T-helper 17 cell (primary cell): ENCODE measurements at places on chromosomes 3 and 15.

DNA sequence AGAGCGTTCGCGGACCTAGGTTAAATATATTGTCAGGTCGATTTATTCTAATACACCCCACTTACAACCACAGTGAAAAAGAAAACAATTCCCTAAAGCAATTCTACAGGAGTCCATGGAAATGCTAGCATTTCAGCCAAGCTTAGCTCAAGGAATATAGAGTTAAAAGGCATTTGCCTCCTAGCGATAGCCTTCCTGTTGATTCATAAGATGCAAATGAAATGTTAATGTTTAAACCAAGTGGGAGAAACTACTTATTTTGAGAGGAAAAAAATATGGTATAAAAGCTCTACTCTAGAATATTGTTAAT, 1.7 kb upstream of the ALCAM start:
- H3K27me3 ChIP-seq = peaks cover 30% of the 10 kb centered on the region
- H3K4me1 ChIP-seq = peaks cover 27% of the 10 kb centered on the region
- no peaks in the 10 kb centered on the region for H3K36me3 ChIP-seq
- no peak for DNase-seq
- peak overlapping the region; percentile 98 for H3K4me3 ChIP-seq

DNA sequence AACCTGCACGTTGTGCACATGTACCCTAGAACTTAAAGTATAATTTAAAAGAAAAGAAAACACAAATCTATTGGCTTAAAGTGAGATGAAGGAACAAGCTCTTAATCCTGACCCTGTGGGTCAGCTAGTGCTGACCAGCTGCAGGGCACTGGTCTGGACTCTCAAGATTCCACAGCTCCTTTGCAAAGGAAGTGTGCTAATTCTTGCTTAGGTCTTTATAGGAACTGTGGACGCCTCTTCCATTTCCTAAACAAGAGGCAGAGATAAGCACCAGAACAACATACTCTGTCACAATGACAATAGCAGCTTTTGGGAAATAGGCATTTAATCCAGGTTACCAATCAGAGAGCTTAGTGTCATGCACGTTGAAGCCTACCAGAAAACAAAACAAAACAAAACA, 166.1 kb downstream of the ISL2 start:
- no peak overlapping the region for H3K4me3 ChIP-seq
- DNase-seq = no peak
- H3K27me3 ChIP-seq = no peaks in the 10 kb centered on the region
- H3K36me3 ChIP-seq = peaks cover 8% of the 10 kb centered on the region
- no peak overlapping the region for H3K27ac ChIP-seq

GRCh38 chr15:82852941-82853561, 43.6 kb downstream of the WHAMM start:
- DNase-seq = no peak
- H3K27me3 ChIP-seq = no peaks in the 10 kb centered on the region
- H3K27ac ChIP-seq = no peak overlapping the region
- H3K4me1 ChIP-seq = peaks cover 10% of the 10 kb centered on the region
- H3K4me3 ChIP-seq = no peak overlapping the region
- no peaks in the 10 kb centered on the region for H3K36me3 ChIP-seq

- peak overlapping the region; percentile 67 for H3K4me3 ChIP-seq
- peaks cover 4% of the 10 kb centered on the region for H3K36me3 ChIP-seq
- peaks cover 2% of the 10 kb centered on the region for H3K4me1 ChIP-seq
- H3K27me3 ChIP-seq = peaks cover 79% of the 10 kb centered on the region
Observed at GRCh38 chr15:98428253-98428989, 219.9 kb upstream of the IGF1R start.

DNA sequence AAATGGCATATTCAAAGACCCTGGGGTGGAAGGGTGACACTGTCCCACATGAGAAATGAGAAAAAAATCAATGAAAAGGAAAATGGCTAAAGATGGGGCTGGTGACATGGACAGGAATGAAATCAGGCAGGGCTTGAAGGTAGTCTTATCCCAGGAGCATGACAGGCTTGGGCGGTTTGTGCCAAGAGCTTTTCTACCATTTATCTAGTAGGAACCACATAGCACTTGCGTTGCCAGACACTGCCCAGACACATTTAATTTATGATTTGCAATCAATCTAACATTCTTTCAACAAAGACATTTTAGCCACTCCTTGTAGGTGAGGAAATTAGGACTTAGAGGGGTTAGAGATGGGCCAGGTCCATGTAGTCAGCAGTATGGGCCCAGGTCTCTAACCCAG, 106.6 kb upstream of the NR2F2 start:
- no peaks in the 10 kb centered on the region for H3K4me1 ChIP-seq
- H3K27me3 ChIP-seq = no peaks in the 10 kb centered on the region
- no peak for DNase-seq
- H3K27ac ChIP-seq = no peak overlapping the region
- no peak overlapping the region for H3K4me3 ChIP-seq

DNA sequence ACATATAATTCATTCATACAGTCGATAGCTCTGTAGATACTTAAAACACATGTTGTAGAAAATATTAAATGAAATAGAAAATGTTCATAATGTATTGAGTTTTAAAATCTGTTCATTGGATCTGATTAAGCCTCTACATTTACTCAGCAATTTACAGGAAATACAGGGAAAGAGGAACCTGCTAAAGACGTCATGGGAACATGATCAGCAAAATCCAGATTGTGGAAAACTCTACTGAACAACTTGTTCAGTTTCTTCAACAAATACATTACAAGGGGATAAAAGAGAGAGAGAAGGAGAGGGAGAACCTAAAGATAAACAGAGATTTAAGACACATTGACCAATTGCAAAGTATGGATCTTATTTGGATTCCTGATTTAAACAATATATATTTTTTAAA, 46.7 kb downstream of the KLHL6 start:
- H3K36me3 ChIP-seq = peaks cover 14% of the 10 kb centered on the region
- peaks cover 16% of the 10 kb centered on the region for H3K4me1 ChIP-seq
- H3K27me3 ChIP-seq = no peaks in the 10 kb centered on the region
- H3K27ac ChIP-seq = no peak overlapping the region
- DNase-seq = no peak

DNA sequence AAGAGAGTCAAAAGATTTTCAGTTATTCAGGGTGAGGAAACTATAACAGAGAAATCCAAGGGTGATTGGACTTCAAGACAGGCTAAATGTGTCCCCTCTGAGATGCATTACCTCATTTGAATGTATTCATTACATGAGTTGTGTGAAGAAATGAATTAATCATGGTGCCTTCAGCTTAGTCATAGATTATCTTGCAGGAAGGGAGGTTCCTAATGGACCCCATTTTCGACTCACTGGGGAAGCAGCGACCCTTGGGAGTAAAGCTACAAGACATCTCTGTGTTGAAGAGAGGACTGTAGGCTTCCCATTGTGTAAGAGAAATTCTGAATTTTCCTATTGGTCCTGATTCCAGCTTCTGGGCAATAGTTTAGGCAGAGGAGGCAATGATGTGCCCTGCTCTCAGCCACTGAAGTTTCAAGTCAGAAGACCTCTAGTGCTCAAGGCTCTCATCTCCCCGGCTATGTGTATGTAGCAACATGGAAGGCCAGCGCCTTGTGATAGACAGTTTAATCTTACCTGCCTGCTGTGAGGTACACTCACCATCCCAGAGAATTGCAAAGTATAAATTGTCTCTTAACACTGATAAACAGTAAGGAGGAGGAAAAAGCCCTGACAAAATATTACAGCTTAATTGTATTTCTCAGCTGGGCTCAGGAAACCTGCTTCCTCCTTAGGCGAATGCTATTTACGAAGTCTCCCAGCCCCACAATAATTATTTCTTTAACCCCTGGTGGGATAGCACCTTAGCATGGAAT, 133.8 kb downstream of the PDCD6IP start:
- no peaks in the 10 kb centered on the region for H3K36me3 ChIP-seq
- DNase-seq = no peak
- H3K27me3 ChIP-seq = peaks cover 9% of the 10 kb centered on the region
- no peaks in the 10 kb centered on the region for H3K4me1 ChIP-seq
- no peak overlapping the region for H3K27ac ChIP-seq

- H3K4me3 ChIP-seq = no peak overlapping the region
- no peaks in the 10 kb centered on the region for H3K36me3 ChIP-seq
- H3K4me1 ChIP-seq = peaks cover 8% of the 10 kb centered on the region
- no peak for DNase-seq
- H3K27me3 ChIP-seq = peaks cover 6% of the 10 kb centered on the region
Observed at GRCh38 chr3:194577986-194578905, 55.0 kb downstream of the TMEM44 start.

GRCh38 chr15:73902121-73903020, 23.9 kb upstream of the LOXL1 start:
- no peak overlapping the region for H3K4me3 ChIP-seq
- H3K27me3 ChIP-seq = no peaks in the 10 kb centered on the region
- H3K36me3 ChIP-seq = peaks cover 9% of the 10 kb centered on the region
- peak overlapping the region; percentile 68 for H3K27ac ChIP-seq

- H3K27me3 ChIP-seq = peaks cover 36% of the 10 kb centered on the region
- H3K4me3 ChIP-seq = no peak overlapping the region
- peaks cover 2% of the 10 kb centered on the region for H3K4me1 ChIP-seq
- H3K27ac ChIP-seq = no peak overlapping the region
Observed at GRCh38 chr3:30766522-30766921, 127.9 kb downstream of the GADL1 start.

DNA sequence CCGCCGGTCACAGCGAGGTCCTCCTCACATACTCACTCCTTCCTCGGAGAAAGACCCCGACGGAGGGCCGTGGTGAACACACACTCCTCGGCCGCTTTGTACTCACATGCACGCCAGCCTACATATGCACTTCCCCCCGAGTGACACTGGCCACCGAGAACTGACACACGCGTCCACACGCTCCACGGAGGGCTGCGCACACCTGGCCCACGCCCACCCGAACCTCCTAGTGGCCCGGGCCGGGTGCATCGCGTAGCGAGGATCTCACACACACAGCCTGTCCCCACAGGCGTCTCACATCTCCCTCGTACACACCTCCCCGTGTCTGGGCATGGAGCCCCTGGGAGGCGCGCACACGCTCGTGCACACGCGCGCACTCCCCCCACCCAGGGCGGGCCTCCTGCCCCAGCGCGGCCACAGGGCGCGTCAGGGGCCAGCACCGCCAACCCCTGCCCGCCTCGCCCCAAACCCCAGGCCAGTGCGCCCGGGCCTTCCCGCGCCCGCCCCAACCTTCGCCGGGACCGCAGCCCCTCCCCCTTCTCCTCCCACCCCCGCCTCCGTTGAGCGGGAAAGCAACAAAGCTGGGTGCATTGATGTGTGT, 411 bp upstream of the C3orf70 start:
- no peak overlapping the region for H3K4me3 ChIP-seq
- peaks cover 2% of the 10 kb centered on the region for H3K36me3 ChIP-seq
- no peak for DNase-seq
- peaks cover 5% of the 10 kb centered on the region for H3K4me1 ChIP-seq
- peaks cover 40% of the 10 kb centered on the region for H3K27me3 ChIP-seq

GRCh38 chr3:31984321-31984720, 2.8 kb downstream of the ZNF860 start:
- H3K36me3 ChIP-seq = peaks cover 3% of the 10 kb centered on the region
- peaks cover 8% of the 10 kb centered on the region for H3K4me1 ChIP-seq
- no peak overlapping the region for H3K4me3 ChIP-seq
- peaks cover 33% of the 10 kb centered on the region for H3K27me3 ChIP-seq

GRCh38 chr3:50264964-50265485, 3.9 kb upstream of the SEMA3B start:
- no peaks in the 10 kb centered on the region for H3K27me3 ChIP-seq
- H3K4me1 ChIP-seq = no peaks in the 10 kb centered on the region
- H3K36me3 ChIP-seq = no peaks in the 10 kb centered on the region

DNA sequence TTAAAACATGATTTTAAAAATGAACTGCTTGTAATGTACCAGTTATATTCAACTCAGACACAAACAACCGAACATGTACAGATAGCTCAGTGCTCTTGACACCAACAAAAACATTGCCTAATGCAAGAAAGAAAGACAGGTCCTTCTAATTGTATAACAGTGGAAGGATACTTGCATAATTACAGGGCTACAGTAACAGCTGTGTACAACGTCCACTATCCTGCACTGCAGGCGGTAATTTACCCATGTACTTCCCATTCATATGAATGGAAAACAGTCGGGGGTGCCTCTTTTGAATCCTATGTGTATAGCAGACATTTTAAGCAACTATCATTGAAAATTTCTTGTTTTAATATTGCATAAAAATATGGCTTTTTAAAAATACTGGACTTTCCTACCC, 41.1 kb upstream of the PLSCR5 start:
- H3K27me3 ChIP-seq = peaks cover 15% of the 10 kb centered on the region
- H3K27ac ChIP-seq = no peak overlapping the region
- no peaks in the 10 kb centered on the region for H3K36me3 ChIP-seq

DNA sequence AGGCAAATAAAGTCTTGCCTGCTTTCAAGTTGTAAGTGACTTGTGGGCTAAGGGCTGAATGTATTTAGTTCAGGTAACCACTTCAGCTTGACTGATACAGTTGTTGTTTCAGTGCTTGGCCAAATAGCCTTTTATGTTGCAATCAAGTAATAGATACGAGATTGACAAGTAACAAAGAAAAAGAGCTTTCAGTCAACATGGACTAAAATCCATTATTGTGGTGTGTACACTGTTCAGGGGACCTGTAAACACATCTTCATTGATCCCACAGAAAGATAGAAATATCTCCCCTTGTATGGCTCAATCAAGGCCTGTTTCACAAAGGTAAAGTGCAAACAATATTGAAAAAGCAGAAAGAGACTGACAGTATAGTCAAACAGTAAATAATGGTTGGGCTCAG, 224.8 kb upstream of the TMCO5A start:
- no peak overlapping the region for H3K27ac ChIP-seq
- no peaks in the 10 kb centered on the region for H3K27me3 ChIP-seq
- H3K4me3 ChIP-seq = no peak overlapping the region
- H3K36me3 ChIP-seq = no peaks in the 10 kb centered on the region
- H3K4me1 ChIP-seq = no peaks in the 10 kb centered on the region
